Mesothelial cell of epicardium (in vitro differentiated cells): ENCODE measurements at places on chromosomes 5 and 9.

DNA sequence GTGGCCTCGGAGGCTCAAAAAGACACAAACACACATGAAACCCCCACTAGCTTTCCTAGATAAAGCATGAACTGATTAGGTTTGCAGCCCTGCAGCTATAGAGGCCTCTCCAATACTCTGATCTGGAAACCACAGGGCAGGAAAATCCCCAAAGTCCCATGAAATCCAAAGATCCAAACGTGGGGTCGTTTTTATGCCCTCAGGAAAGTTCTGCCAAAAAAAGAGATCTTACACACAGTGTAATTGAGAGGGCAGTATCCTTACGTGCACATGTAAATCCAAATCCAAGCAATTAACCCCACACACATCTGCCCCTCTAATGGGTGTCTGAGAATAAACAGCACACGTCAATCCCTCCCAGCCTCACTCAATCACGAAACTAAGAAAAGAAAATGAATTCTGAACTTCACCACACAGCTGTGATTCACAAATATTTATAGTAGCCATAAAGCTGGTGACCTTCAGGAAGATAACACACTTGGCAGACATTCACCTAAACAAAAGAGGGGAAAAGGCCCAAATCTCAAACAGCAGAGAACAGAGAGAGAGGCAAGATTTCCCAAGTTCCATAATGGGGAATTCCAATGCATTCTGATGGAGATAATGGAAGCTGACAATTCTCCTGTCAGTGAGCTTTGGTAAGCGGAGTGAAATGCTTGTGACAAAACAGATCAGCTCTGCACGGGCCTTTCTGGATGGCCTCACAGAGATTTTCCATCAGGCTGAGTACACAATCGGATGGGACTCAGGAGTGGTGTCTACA, 114.2 kb downstream of the SEMA5A start:
- H3K4me3 ChIP-seq, result no peak overlapping the region
- H3K36me3 ChIP-seq, result no peaks in the 10 kb centered on the region
- no peaks in the 10 kb centered on the region for H3K27me3 ChIP-seq
- peaks cover 12% of the 10 kb centered on the region for H3K4me1 ChIP-seq

GRCh38 chr5:73295447-73295846, 122.5 kb downstream of the TMEM174 start:
- H3K27ac ChIP-seq, result no peak overlapping the region
- H3K36me3 ChIP-seq, result no peaks in the 10 kb centered on the region
- peaks cover 83% of the 10 kb centered on the region for H3K27me3 ChIP-seq
- DNase-seq, result no peak
- no peak overlapping the region for H3K4me3 ChIP-seq

DNA sequence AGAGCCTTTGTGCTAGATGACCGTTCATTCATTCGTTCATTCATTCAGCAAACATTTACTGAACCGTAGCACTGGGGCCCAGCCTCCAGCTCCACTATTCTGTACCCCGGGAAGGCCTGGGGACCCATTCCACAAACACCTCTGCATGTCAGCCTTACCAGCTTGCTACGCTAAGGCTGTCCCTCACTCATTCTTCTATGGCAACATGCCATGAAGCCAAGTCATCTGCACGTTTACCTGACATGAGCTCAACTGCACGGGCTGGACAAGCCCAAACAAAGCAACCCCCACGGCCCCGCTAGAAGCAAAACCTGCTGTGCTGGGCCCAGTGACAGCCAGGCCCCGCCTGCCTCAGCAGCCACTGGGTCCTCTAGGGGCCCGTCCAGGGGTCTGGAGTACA, 6.0 kb downstream of the CEL start:
- H3K4me1 ChIP-seq, result peaks cover 5% of the 10 kb centered on the region
- no peak for DNase-seq
- no peak overlapping the region for H3K4me3 ChIP-seq
- H3K27me3 ChIP-seq, result no peaks in the 10 kb centered on the region
- peaks cover 3% of the 10 kb centered on the region for H3K36me3 ChIP-seq

- no peak overlapping the region for H3K27ac ChIP-seq
- DNase-seq, result no peak
- H3K4me1 ChIP-seq, result peaks cover 4% of the 10 kb centered on the region
Observed at GRCh38 chr5:122673343-122673742, 101.5 kb upstream of the SNX2 start.

- DNase-seq, result no peak
- no peaks in the 10 kb centered on the region for H3K36me3 ChIP-seq
- H3K4me1 ChIP-seq, result peaks cover 29% of the 10 kb centered on the region
- H3K27me3 ChIP-seq, result no peaks in the 10 kb centered on the region
Observed at GRCh38 chr5:55570570-55570969, 35.8 kb upstream of the PLPP1 start.

DNA sequence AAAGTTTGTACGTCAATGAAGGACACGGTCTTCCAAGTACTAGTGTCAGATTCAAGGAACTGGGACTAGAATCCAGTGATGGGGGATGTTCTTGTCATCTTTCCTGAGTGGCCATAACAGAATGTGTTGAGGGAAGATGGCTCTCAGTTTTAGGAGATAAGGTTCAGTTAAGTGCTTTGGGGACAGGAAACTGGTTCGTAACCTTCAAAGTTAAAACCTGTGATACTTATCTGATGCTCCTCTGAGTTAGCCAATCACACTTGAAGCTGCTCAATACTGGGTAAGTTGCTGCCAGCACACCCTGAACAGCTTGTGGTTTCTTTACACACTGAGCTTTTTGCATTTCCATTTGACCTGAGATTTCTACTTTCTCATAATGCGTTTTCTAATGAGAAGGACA, 64.4 kb downstream of the PIK3R1 start:
- no peak overlapping the region for H3K27ac ChIP-seq
- no peaks in the 10 kb centered on the region for H3K27me3 ChIP-seq
- peaks cover 11% of the 10 kb centered on the region for H3K4me1 ChIP-seq
- H3K36me3 ChIP-seq, result peaks cover 48% of the 10 kb centered on the region
